ENCODE measurements at places on chromosomes 1 and 21.

GRCh38 chr1:160112357-160112756 is 3.2 kb upstream of the ATP1A2 start:
- no peak for DNase-seq

DNA sequence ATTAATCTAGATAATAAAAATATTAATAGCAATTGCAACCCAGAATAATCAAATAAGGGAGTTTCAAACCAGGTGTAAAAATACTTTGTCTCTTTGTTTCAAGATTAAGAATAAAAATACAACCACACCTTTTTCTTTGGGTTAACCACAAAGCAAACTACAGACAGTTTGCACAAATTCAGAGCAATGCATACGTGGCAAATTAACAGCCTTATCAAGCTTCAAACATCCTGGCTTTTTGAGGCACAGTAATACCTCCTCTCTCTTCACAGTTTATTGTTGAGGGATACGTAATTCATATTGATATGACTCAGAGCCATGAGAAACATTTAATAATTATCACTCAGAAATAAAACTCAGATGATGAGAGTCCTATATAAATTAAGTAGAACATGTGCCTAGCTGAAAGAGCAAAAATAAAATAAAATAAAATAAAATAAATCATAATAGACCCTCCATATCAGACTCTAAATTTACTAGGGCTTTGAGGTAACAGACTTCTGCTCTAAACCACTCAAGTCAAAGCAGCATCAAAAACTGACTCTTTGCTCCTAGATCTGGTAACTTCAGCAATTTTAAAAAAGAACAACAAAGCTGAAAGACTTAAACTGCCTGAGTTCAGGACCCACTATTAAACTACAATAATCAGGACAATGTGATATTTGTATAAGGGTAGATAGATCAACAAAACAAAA is 11.4 kb downstream of the EDEM3 start:
- no peak for DNase-seq

- DNase-seq = no peak
Observed at GRCh38 chr1:175278734-175279116, 86.1 kb upstream of the KIAA0040 start.

DNA sequence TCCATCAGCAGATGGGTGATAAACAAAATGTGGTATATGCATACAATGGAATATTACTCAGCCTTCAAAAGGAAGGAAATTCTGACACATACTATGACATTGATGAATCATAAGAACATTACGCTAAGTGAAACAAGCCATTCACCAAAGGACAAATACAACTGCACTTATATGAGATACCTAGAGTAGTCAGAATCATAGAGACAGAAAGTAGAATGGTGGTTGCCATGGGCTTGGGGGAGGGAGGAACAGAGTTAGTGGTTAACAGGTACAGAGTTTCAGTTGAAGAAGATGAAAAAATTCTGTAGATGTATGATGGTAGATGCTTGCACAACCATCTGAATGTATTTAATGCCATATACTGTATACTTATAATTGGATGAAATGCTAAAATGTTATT is 39.1 kb upstream of the KCNK2 start:
- DNase-seq = no peak

DNA sequence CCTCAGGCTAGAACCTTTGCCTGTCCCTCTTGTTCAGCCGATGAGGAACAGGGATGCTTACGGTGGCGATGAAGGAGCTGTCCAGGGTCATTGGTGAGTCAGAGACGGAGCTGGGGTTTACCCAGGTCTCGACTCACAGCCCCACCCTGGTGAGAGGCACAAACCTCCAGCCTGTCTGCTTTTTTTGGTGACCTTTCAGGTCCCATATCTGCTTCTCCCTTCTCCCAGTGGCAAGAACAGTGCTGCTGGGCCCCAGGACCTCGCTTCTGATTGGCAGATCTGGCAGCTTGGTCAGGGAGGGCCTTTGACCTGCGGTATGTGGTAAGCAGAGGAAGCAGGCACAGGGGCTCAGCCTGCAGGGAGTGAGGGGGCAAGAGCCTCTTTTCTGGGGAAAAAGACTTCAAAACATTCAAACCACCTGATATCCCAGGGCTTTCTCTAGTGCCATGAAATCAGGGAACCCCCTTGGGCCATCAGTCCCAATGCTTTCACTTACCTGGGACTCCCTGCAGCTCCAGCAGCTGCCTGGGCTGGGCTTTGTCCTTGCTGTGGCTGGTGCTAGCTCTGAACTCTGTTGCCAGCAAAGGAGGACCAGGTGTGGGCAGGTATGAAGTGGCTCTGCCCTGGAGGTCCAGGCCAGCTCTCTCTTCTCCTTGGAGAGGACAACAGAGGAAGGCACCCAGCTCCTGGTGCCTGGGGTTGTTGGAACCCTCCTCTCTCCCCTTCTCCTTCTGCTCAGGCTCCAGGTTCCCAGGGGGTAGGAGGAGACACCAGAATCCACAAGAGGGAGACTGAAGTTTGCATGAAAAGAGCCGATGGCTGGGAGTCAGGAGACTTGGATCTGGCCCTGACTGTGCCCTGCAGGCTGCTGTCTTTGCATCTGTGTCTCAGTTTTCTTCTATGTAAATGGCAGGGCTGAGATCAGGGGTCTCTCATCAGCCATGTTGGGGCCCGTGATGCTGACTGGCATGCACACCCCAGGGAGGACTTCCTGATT is 41.4 kb downstream of the TRIM62 start:
- peak; percentile 38 for DNase-seq

DNA sequence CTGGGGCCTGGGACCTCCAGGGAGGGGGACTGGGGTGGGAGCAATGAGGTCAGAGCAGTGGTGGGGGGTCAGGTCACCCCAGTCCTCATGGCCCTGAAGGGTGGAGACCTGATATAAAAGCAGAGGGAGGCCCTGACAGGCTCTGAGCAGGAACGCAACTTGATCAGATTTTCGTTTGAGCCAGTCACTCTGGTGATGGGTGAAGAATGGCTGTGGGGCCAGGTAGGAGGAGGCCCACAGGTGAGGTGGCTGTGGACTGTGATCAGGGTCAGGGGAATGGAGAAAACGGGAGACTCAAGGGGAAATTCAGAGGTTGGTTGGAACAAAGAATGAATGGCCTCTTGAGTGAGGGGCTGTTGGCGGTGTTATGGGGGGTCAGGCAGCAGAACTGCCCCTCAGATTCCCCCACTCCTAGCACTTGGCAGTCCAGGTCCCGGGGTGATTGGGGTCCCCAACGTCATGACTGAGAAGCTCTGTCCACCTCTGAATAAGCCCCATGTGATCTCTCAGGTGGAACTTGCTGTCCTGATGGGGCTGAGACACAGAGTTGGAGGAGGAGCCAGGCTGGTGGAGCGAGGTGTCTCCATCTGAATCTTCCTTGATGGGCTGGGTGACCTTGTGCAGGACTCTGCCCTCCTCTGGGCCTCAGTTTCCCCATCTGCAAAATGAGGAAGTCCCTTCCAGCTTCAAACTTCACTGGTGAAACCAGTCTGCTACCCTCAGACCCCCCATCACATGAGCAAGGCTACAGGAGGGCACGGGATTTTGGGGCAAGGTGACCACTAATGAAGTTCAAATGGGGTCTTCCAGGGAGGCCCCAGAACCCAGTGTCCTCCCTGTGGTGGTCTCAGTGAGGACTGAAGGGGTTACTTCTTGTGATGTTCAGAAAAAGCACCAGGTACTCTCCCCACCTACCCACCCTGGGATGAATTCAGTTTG is 683.0 kb downstream of the MATN1 start:
- no peak for DNase-seq

GRCh38 chr1:29488086-29488793 is 251.9 kb downstream of the PTPRU start:
- DNase-seq = no peak

- peak; percentile 56 for DNase-seq
Observed at GRCh38 chr21:14403681-14404318, 20.9 kb upstream of the HSPA13 start.

DNA sequence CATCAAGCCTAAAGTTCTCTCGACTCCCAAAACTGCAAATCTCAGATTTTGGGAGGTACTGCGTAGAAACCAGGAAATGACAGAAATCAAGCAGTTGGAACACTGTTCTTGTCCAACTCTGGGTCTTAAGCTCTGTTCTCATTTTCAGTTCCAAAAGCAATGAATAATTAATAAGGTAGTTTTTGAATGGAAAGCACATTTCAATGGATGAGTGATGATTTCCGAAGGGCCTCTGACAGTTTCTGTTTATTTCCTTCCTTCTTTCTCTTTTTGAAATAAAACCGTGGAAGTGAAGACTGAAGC is 20.9 kb upstream of the TARBP1 start:
- no peak for DNase-seq

DNA sequence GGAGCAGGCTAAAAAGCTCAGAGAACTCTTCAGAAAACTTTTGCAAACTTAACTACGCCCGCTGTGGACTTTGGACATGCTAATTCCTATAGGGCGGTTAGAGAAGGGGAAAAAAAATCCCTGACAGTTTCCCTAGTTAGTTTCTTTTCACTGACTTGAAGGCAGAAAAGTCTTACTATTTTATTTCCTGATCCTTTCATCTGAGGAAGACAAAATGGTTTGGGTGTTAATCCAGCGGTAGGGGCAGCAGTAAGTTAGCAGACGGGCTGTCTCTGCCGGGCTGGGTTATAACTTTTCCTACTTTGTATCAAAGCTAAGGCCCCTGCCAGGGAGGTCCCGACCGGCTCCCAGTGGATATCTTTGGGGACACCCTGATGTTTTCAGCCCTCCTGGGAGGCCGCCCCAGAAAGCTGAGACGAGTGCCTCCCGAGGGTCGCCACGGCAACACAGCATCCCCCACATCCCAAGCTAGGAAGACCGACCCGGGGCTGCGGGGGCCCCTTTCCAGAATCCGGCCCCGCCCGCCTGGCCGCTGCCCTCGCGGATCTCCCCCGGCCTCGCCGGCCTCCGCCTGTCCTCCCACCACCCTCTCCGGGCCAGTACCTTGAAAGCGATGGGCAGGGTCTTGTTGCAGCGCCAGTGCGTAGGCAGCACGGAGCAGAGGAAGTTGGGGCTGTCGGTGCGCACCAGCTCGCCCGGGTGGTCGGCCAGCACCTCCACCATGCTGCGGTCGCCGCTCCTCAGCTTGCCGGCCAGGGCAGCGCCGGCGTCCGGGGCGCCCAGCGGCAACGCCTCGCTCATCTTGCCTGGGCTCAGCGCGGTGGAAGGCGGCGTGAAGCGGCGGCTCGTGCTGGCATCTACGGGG is 162.6 kb downstream of the RUNX1 start:
- peak; percentile 64 for DNase-seq

DNA sequence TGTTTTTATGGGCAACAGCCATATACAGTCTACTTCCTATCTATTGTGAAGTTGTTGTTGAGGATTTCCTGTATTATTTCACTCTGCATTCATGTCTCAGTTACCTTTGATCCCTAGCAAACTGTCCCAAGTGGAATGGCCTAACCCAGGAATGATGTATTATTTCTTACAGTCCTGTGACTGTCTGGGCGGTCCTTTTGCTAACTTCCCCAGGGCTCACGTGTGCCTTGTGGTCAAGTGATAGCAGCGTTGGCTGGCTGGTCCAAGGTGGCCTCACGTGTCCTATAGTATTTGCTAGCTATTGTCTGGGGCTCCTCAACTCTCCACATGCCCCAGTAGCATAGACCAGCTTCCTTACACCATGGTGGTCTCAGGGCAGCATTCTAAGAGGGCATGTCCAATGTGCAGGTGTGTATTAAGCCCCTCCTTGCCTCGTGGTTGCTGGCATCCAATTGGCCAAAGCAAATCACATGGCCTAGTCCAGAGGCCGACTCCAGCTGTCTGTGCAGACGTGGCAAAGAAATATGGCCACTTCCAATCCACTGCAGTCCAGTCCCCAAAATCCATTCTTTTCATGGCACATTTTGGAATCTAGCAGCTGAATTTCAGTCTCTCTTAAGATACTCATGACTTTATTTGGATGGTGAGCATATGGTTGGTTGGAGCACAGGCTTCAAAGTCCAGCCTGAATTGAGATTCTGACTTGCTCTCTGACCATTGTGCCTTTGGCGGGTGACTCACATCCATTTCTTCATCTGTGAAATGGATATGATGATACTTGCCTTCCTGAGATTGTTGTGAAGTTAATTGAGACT is 94.1 kb downstream of the GALNT2 start:
- no peak for DNase-seq

DNA sequence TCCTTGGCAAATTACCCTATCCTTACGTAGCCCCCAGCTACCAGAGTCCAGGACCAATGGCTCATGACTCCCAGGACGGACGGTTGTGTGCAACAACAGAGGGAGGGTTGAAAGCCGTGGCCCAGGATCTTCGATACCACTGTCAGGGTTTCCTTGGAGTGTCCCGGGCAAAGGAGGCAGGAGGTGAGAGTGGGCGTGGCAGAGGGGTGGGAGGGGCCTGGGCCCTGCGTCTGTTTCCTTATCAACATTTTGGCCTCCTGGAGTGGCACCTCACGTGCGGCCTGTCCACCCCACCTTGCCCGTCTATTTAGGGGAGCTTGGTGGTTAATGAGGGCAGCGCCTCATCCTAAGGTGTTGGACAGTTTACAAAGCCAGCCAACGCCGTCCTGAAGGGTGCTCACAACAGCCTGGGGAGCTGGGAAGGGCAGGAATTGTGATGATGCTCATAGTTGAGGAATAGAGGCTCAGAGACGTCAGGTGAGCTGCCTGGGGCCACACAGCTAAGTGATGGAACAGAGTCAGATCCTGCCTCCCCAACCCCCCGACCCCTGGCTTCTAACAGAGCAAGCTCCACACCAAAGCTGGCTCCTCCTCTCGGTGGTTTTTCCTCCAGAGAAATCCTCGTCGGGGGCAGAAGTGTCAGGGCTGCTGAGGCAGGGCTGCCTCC is 17.4 kb upstream of the ARHGEF10L start:
- no peak for DNase-seq

DNA sequence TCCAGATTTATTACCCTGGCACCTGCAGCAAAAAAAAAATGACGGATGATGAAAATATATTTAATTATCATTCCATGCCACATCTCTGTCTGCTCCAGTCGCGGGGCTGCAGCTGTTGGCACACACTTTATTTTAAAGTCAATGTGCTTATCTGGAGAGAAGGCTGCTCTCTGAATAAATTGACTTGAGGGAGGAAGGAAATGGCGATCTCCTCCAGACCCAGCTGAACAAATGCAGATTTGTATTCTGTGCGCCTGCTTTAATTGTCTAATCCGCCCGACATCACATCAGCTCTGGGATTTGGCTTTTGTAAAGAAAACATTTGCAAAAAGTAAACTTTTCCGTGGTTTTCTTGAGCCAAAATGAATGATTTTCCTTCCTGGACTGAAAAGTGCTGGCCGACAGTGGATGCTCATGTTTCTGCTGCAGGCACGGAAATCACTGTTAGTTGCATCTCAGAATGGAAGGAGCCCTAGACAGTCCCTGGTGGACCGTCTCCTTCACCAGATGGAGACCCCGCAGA is 150.2 kb downstream of the CAMTA1 start:
- no peak for DNase-seq

GRCh38 chr1:183281039-183281438 is 95.0 kb downstream of the LAMC2 start:
- DNase-seq = peak; percentile 90

GRCh38 chr1:109357616-109358015 is 40.1 kb downstream of the SORT1 start:
- DNase-seq = no peak

DNA sequence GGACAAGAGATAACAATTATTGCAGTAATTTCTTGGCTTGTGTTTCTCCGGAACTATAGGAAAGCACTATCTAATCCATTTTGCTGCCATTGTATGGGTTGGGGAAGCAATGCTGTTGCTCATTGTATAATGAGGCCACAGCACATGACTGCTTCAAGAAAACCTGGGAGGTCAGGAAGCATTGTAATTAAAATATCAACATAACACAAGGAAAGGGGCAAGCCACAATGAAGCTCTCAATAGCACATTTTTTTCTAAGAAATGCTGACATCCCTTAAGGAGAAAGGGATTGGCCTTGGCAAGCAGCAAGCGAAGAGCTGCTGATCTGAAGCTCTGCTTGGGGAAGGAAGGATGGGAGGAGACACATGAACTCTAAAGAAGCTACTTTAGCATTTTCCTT is 44.0 kb downstream of the PLPP3 start:
- DNase-seq = no peak

- no peak for DNase-seq
Observed at GRCh38 chr1:18941221-18942141, 15.0 kb downstream of the IFFO2 start.

All from NB4 (cell line).